ENCODE measurements at places on chromosomes 4 and X. TPM values are rescaled to one million over a fixed set of nuclear protein-coding genes. Genes with fewer than 3 reads are reported as not detected.

Gene MAGED4
- total RNA-seq = 0.24 TPM

Gene FAM241A
- total RNA-seq = 1.9 TPM

Gene PLS3
- total RNA-seq = 0.16 TPM

Gene TCEAL7
- not detected for total RNA-seq

Gene PRSS12
- not detected for total RNA-seq

Gene IL3RA
- 7.9 TPM for total RNA-seq

Gene SAGE1
- not detected for total RNA-seq

Gene MAGEA2
- total RNA-seq = not detected

Gene SHROOM2
- total RNA-seq = not detected

Gene ZNF185
- 3.2 TPM for total RNA-seq

All from naive thymus-derived CD4-positive, alpha-beta T cell (primary cell).